H4 (cell line): ENCODE measurements at places on chromosomes 6 and 20. TPM values are rescaled to one million over a fixed set of nuclear protein-coding genes. Genes with fewer than 3 reads are reported as not detected.

DNA sequence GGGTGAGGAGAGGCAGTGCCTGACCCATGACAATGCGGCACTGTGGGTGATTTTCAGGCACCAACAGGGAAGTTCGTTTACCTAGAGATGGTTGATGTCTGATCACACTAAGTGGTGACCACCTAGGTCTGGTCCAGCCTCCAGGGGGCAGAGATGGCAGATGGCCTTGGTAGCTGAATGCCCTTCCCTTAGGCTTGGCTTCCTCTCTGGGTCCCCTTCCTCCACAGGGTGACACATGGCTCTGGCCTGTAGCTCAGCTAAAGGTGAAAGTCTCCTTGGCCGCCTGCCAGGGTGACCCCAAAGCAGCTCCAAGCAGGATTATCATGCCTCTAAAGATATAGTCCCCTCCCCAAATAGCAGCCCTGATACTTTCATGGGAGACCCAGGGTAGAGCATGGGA, 6.4 kb downstream of the GDAP1L1 start:
- no peak for DNase-seq

DNA sequence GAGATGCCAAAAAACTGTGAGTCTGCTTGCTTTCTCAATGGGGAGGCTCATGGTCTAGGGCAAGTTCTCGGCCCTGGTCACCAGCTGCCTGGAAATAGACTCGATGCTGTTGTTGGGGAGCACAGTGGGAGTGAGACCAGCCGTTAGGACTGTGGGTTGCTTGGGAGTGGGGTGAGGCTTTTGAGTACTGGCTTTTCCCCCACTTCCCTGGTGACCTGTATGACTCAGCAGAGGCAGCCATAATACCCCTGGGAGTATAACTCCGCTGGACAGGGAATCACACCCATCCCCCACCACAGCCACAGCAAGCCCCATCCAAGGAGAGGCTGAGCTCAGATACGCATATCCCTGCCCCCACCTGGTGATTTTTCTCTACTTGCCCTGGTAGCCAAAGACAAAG, 48.9 kb upstream of the OGFRL1 start:
- peak; percentile 15 for DNase-seq

- DNase-seq: no peak
Observed at GRCh38 chr6:119544325-119545175, 195.0 kb upstream of the MAN1A1 start.

DNA sequence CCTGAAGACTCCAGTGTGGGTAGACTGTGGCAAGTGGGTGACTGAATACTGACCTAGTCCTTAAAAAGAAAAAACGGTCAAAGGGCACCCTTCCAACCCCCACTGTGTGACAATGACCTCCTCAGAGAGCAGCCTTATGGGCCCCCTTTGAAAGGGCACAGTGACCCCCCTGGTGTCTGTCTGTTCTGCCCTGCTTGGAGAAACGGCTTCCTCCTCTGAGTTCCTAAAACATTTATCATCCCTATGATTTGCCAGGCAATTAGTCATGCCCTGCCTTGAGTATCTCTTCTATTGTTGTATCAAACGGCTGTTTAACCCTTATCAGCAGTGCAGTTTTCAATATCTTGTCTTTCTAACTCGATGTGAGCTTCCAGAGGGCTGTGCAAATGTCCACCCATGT, 21.0 kb upstream of the STX16 start:
- DNase-seq: no peak

DNA sequence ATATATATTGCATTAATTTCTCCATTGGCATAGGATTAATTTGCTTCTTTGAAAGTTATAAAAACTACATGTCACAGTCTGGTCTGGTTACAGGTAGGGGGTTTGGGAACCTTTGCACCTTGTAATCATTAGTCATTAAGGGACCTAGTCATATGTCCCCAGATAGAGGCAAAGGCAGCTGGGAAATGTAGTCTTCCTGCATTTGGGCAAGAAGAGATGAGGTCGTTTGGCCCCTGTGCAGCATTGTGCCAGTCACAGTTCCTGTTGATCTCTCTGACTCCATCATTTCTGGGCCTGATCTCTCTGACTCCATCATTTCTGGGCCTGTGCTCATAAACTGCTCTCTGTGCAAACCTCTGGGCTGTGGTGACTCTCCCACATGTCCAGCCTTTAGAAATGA, 73.2 kb downstream of the BCKDHB start:
- DNase-seq: no peak

- no peak for DNase-seq
Observed at GRCh38 chr6:7911345-7911725, 747 bp upstream of the TXNDC5 start.

GRCh38 chr6:3157131-3157933, at the start of gene TUBB2A:
TSS of gene TUBB2A (minus strand) at chr6:3157544. CDS start at chr6:3157463, 81 bp downstream.
- peak; percentile 50 for DNase-seq

- no peak for DNase-seq
Observed at GRCh38 chr6:111777357-111777756, 95.9 kb downstream of the FYN start.

DNA sequence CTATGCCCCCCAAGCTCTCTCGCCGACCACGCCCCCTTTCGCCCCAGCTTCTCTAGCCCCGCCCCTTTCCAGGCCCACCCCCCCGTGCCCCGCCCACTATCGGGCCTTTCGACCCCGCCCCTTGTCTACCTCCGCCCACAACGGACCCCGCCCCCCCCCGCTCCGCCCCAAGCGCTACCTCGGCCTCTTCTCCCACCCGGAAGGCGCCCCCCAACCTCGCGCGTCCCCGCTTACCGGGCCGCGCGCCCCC, 200 bp downstream of the ZBTB22 start:
- DNase-seq: no peak

- peak; percentile 19 for DNase-seq
Observed at GRCh38 chr20:23350904-23351838, 580 bp downstream of the NXT1 start.

DNA sequence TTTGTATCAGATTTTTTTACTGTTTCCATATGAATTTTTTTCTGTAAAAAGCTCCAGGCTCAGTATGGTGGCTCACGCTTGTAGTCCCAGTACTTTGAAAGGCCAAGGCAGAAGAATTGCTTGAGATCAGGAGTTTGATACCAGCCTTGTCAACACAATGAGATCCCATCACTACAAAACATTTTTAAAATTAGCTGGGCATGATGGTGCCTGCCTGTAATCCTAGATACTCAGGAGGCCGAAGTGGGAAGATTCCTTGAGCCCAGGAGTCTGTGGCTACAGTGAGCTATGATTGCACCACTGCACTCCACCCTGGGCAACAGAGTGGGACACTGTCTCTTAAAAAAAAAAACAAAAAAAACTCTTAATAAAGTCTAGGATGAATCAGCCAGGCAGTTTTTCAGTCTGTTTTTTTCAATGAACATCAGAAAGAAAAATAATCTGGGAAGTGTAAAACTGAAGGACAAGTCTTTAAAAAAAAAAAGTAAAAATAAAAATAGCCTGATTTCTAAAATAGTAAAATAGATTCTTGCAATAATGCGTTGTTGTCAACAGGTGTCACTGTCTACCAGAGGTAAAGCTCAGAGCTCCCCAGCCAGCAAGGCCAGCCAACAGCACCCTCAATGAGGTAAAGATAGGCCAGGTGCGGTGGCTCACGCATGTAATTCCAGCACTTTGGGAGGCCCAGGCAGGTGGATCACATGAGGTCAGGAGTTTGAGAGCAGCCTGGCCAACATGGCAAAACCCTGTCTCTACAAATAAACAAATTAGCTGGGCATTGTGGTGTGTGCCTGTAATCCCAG, 9.3 kb upstream of the ATG5 start:
- peak; percentile 29 for DNase-seq

GRCh38 chr6:158624684-158625682, 19.6 kb downstream of the DYNLT1 start:
- DNase-seq: no peak

- peak; percentile 45 for DNase-seq
Observed at GRCh38 chr6:16334671-16335070, 96.3 kb downstream of the GMPR start.

DNA sequence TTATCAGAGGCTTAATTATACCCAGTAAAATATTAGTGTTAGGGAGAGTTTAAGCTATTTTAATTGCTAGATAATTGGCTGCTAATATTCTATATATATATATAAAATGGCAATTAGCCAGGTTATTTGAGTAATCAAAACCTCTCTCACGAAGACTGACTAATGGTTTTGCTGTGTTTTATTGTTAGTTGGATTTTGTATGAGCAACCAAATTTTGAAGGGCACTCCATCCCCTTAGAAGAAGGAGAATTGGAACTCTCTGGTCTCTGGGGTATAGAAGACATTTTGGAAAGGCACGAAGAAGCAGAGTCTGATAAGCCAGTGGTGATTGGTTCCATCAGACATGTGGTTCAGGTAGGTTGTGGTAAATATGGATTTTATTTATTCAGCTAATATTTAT, 102.2 kb downstream of the RTN4IP1 start:
- DNase-seq: no peak

- DNase-seq: peak; percentile 63
Observed at GRCh38 chr6:161370880-161371279, 97.0 kb upstream of the AGPAT4 start.

- DNase-seq: no peak
Observed at GRCh38 chr6:131469130-131469529, 103.9 kb upstream of the ARG1 start.

GRCh38 chr20:51936377-51936776, 134.1 kb upstream of the SALL4 start:
- DNase-seq: no peak

DNA sequence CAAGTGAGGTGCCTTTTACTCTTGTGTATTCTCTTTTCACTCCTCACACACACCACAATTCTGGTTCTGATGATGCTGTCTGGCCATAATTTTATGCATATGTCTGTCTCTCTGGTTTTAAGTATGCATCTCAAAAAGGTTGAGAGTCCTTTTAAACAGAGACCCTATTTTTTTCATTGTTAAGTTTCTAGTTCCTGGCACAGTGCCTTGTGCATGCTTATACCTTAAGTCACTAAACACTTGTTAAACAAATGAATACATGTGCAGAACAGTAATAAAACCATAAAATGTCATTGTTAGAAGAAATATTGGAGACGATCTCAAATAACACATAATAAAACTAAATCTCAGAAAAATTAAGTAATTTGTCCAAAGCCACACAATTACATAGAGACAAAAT, 7.9 kb downstream of the ROS1 start:
- no peak for DNase-seq

- DNase-seq: no peak
Observed at GRCh38 chr20:41175201-41175651, 37.9 kb downstream of the PLCG1 start.

DNA sequence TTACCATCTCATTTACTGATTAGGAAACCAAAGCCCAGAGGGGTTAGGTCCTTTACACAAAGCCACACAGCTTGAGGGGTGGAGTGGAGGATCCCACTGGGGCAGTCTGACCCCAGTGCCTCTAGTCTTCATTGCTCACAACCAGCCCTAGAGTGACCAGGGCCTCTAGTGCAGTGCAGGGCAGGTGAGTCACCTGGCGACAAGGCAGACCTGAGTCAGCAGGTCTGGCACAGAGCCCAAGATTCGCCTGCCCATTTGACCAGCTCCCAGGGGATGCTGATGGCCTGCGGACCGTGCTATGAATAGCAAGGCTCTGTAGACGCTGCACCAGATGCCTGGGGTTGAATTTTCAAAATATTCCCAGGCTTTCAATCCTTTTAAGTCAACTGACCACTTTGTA, 29.9 kb downstream of the CDH26 start:
- DNase-seq: no peak

GRCh38 chr6:20365456-20365855, 36.2 kb upstream of the E2F3 start:
- no peak for DNase-seq

DNA sequence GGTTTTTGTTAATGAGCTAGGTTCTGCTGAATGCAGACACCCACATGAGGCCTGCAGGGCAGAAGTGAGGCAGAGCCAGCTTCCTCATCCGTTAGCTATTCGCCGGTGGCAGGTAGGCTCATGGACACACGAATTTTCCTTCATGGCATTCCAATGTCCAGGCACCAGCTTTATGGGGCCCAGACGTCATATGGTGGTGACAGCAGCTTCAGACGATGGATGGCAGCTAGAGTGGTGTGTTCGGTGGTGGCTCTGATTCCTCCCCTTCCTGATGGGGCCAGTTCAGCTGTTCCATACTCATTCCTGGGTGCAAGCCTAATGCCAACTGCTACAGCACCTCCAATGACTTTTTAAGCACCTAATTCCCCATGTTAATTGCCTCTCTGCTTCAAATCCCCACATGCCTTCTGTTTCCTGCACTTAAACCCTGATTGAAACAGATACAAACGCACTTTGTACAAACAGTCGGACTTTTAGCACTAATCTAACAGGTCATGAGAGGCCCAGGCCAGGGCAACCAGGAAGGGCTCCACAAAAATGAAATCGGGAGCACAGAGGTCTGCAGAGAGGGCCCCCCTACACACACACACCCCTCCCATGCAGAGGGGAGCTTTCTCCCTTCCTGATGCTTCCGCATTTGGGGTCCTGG, 35.7 kb upstream of the MLN start:
- DNase-seq: no peak

DNA sequence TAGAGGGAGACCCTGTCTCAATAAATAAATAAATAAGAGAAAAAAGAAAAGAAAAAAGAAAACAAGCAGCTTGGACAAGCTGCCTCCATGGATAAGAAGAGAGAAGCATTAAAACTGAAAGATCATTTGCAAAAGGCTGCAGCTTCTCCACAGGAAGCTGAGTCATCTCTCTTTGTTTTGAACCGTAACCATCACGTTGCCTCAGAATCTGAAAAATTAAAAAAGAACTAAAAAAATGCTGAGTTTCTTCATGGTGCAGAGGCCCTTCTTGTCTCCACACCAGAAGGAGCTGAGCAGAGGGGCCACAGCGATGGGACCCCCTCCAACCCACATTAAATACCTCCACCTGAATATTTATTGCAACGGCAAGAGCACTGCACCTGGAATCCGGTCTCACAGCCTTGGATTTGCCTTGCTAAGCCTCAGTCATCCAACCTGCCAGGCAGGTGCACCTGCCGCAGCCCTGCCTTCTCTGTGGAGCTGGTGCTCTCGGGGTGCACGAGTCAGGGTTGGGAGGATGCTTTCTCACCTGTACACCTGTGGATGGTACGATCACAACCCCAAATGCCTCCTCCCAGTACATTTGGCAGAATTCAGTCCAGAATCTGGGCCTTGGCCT, 28.1 kb downstream of the TOX2 start:
- peak; percentile 49 for DNase-seq

- no peak for DNase-seq
Observed at GRCh38 chr20:57831326-57831992, 121.6 kb upstream of the PMEPA1 start.

- DNase-seq: peak; percentile 20
Observed at GRCh38 chr6:19837511-19838441, 606 bp downstream of the ID4 start.

GRCh38 chr6:169388395-169389166, 134.9 kb upstream of the THBS2 start:
- DNase-seq: no peak

The OSER1 gene
- 57.7 and 76.0 TPM in 2 replicates for total RNA-seq

The SCRT2 gene
- not detected in 2 replicates for total RNA-seq

The MUC22 gene
- total RNA-seq: not detected in 2 replicates

The EYS gene
- 0.17 TPM in 1 of 2 replicates, not detected in the other for total RNA-seq

The NHSL1 gene
- 3.1 and 4.4 TPM in 2 replicates for total RNA-seq

The LAMP5 gene
- not detected in 2 replicates for total RNA-seq

The CLDN20 gene
- total RNA-seq: not detected in 2 replicates

The CDKAL1 gene
- total RNA-seq: 14.5 and 15.2 TPM in 2 replicates

The DEFB112 gene
- total RNA-seq: not detected in 2 replicates

The TMC2 gene
- not detected in 2 replicates for total RNA-seq

The FAM217A gene
- total RNA-seq: not detected in 2 replicates

The PRICKLE4 gene
- not detected in 2 replicates for total RNA-seq

The RALGAPA2 gene
- total RNA-seq: 2.4 and 4.5 TPM in 2 replicates

The LPA gene
- not detected in 2 replicates for total RNA-seq

The LTA gene
- total RNA-seq: not detected in 2 replicates

The RCAN2 gene
- total RNA-seq: 0.43 and 1.0 TPM in 2 replicates

The CALHM5 gene
- 7.1 and 8.7 TPM in 2 replicates for total RNA-seq

The TSBP1 gene
- total RNA-seq: not detected in 2 replicates
